Activated CD8-positive, alpha-beta T cell treated with anti-CD3 and anti-CD28 coated beads for 36 hours (primary cell): ENCODE measurements at places on chromosomes 7 and 10. TPM values are rescaled to one million over a fixed set of nuclear protein-coding genes. Genes with fewer than 3 reads are reported as not detected.

DNA sequence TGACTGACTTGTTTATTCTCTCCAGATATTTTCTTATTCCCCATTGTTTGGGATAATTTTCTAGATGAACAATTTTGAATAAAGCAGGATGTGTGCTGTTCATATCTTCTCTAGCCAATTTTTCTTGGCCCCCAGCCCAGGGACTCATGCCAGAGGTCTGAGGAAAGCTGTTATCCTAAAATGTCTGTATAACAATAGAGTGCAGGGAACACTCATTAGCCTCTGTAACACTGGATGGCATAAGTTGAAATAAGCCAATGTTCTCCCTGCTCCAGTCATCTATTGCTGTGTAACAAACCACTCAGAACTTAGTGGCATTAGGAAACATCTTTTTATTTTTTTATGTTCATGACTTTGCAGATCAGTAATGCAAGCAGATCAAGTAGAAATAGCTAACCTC lies 121.7 kb upstream of the TRIM24 start:
- no peak overlapping the region for H3K27ac ChIP-seq
- H3K36me3 ChIP-seq, result no peaks in the 10 kb centered on the region
- H3K4me1 ChIP-seq, result no peaks in the 10 kb centered on the region
- no peak overlapping the region for H3K4me3 ChIP-seq
- no peak for DNase-seq

Gene PRKCQ
- total RNA-seq, result 46.3 TPM

- no peaks in the 10 kb centered on the region for H3K36me3 ChIP-seq
- H3K4me3 ChIP-seq, result peak overlapping the region; percentile 84
- H3K27me3 ChIP-seq, result peaks cover 49% of the 10 kb centered on the region
- peak; percentile 61 for DNase-seq
Measured at GRCh38 chr10:79904671-79905321, 44.1 kb downstream of the SFTPD start.

GRCh38 chr10:99859585-99859984 lies 77.1 kb downstream of the ABCC2 start:
- H3K4me3 ChIP-seq, result no peak overlapping the region
- H3K27me3 ChIP-seq, result peaks cover 17% of the 10 kb centered on the region
- peak; percentile 52 for DNase-seq
- no peaks in the 10 kb centered on the region for H3K36me3 ChIP-seq
- H3K4me1 ChIP-seq, result no peaks in the 10 kb centered on the region

- no peak overlapping the region for H3K4me3 ChIP-seq
- no peaks in the 10 kb centered on the region for H3K4me1 ChIP-seq
- DNase-seq, result no peak
- H3K27ac ChIP-seq, result no peak overlapping the region
- H3K27me3 ChIP-seq, result no peaks in the 10 kb centered on the region
Measured at GRCh38 chr7:32115831-32116230, 45.6 kb upstream of the PDE1C start.

DNA sequence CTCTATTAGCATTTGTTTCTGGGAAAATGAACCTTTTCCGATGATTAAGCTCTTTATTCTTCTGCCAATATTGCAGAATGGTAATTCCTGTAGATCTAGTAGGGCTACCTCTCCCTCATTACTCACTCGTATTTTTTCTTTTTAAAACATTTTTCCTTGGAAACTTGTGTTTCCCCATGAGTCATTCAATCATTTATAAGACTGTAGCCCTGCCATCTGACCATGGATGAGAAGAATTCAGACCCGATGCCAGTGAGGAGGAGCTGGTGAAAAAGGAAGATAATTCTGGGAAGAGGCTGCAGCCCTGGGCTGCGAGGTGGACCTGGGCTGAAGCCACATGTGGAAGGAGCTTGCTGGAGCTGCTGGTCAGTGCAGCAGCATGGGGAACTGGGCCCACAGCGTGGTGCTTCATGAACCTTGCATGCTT lies 242.8 kb downstream of the KLF6 start:
- H3K27ac ChIP-seq, result no peak overlapping the region
- H3K36me3 ChIP-seq, result no peaks in the 10 kb centered on the region
- H3K4me3 ChIP-seq, result no peak overlapping the region
- no peaks in the 10 kb centered on the region for H3K27me3 ChIP-seq
- peaks cover 4% of the 10 kb centered on the region for H3K4me1 ChIP-seq
- no peak for DNase-seq

Gene DYDC1
- total RNA-seq, result not detected

Gene HOXA6
- not detected for total RNA-seq

Gene CACNA2D1
- total RNA-seq, result not detected

- no peak for DNase-seq
- H3K27ac ChIP-seq, result no peak overlapping the region
- H3K4me1 ChIP-seq, result no peaks in the 10 kb centered on the region
Measured at GRCh38 chr10:3131098-3131497, 41.5 kb downstream of the PITRM1 start.

GRCh38 chr10:178208-178607 lies 43.0 kb downstream of the ZMYND11 start:
- H3K36me3 ChIP-seq, result peaks cover 15% of the 10 kb centered on the region
- no peak overlapping the region for H3K4me3 ChIP-seq

DNA sequence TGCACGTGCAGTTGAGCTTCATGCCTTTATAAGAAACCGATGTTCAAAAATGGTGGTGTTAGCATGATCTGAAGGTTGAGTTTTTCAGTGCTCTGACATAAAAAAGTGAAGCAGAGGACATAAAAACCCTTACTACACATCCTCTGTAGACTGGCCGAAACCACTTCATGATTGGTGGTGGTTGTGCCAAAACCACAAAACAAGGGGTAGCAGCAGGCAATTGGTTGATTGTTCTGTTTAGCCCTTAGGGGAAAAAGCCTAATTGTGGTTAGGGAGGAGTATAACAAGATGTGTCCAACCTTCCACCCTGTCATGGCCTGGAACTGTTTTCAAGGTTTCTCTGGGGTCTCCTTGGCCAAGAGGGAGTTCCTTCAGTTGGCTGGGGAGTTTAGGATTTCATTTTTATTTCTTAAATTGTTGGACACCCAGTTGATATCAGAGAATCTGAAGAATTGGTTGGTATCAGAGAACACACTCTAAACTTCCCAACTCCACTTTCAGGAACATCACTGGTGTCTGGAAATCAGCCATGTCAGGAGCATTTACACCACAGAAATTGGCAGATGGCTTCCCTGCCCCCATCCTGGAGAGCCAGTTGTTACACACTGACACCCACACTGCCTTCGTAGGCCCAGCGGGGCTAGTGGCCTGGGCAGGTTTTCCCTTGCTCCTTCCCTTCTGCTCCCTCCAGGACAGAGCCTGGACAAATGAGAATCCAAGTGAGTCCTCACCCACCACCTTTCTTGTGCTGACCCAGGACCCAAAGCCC lies 18.8 kb downstream of the MRPS24 start:
- H3K4me3 ChIP-seq, result no peak overlapping the region
- DNase-seq, result no peak
- no peak overlapping the region for H3K27ac ChIP-seq

- no peaks in the 10 kb centered on the region for H3K36me3 ChIP-seq
- H3K27ac ChIP-seq, result no peak overlapping the region
- no peak overlapping the region for H3K4me3 ChIP-seq
- no peaks in the 10 kb centered on the region for H3K4me1 ChIP-seq
Measured at GRCh38 chr10:44761076-44761475, 150.1 kb upstream of the TMEM72 start.

DNA sequence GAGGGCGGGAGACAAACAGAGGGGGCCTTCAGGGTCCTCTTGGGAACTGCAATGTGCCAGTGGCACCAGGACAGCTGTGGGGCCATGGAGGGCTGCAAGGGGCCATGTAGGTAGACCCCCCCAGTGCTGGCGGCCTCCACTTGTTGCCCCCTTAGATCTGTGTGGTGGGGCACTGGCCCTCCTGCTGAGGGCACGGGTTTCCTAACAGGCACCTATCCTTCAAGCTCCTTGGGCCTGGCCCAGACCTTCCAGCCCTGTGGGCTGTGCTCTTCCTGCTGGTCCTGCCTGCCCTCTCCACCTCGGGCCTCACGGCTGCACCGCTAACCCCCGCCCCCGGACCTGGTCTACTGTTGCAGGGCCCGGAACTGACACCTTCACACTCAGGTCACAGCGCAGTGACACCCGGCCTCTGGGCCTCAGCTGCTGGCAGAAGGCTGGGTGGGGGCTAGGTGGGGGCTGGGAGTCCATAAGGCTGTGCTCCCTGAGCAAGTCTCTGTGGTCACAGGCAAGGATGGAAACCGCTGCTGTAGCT lies 12.6 kb downstream of the RASGEF1A start:
- no peak overlapping the region for H3K27ac ChIP-seq
- peaks cover 9% of the 10 kb centered on the region for H3K4me1 ChIP-seq
- H3K4me3 ChIP-seq, result no peak overlapping the region
- H3K36me3 ChIP-seq, result no peaks in the 10 kb centered on the region

GRCh38 chr10:43137717-43138020 lies 576 bp upstream of the CSGALNACT2 start:
- no peaks in the 10 kb centered on the region for H3K27me3 ChIP-seq
- peak overlapping the region; percentile 86 for H3K4me3 ChIP-seq
- DNase-seq, result peak; percentile 49
- H3K36me3 ChIP-seq, result peaks cover 16% of the 10 kb centered on the region

DNA sequence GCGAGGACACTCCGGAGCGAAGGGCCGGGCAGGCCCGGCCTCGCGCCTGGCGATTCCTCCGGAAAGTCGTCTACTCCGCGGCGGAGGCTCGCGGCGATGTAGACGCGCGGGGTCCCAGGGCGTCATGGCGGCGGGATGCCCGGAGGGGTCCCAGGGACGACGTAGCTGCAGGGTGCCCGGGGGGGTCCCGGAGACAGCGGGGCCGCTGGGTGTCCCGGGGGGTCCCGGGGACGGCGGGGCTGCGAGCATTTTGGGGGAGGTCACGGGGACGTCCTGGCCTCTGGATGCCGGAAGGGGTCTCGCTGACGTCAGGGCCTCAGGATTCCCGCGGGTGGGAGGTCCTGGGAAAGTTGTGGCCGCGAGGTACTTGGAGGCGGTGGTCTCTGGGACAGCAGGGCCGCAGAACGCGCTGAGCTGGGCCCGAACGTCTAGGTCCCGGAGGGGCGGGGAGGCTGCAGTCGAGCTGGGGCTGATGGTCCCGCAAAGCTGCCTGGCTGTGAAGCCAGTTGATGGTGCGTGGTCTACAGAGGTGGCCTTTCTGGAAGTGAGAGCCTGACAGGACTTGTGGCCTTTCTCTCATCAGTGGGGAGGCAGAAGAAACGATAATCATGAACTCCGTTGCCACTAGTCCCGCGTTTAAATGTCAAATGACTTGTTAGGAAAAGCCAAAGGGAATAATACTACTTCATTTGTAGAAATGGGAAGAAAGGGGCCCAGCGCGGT lies 637 bp downstream of the HSPA14 start:
- peak; percentile 44 for DNase-seq
- peaks cover 24% of the 10 kb centered on the region for H3K4me1 ChIP-seq
- peak overlapping the region; percentile 95 for H3K4me3 ChIP-seq
- peak overlapping the region; percentile 98 for H3K27ac ChIP-seq

Gene FXYD4
- not detected for total RNA-seq

DNA sequence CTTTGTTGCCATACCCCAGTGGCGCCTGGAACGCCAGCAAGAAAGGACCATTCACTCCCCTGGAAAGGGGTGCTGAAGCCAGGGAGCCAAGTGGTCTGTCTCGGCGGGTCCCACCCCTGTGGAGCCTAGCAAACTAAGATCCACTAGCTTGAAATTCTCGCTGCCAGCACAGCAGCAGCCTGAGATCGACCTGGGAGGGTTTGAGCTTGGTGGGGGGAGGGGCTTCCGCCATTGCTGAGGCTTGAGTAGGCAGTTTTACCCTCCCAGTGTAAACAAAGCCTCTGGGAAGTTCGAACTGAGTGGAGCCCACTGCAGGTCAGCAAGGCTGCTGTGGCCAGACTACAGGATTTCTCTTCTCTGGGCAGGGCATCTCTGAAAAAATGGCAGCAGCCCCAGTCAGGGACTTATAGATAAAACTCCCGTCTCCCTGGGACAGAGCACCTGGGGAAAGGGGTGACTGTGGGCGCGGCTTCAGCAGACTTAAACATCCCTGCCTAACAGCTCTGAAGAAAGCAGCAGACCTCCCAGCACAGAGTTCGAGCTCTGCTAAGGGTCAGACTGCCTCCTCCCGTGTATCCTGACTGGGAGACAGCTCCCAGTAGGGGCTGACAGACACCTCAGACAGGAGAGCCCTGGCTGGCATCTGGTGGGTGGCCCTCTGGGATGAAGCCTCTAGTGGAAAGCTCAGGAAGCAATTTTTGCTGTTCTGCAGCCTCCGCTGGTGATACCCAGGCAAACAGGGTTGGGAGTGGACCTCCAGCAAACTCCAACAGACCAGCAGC lies 281.1 kb upstream of the SP4 start:
- no peaks in the 10 kb centered on the region for H3K36me3 ChIP-seq
- no peak overlapping the region for H3K27ac ChIP-seq
- H3K4me1 ChIP-seq, result no peaks in the 10 kb centered on the region
- H3K4me3 ChIP-seq, result no peak overlapping the region

Gene CYP2C19
- not detected for total RNA-seq

Gene JCAD
- not detected for total RNA-seq

Gene ANXA8L1
- total RNA-seq, result not detected

Gene CDHR1
- total RNA-seq, result 1.8 TPM
